Osteoblast (primary cell): ENCODE measurements at places on chromosomes 6 and 20.

GRCh38 chr6:150185732-150186117 is 42.9 kb downstream of the PPP1R14C start:
- no peak for DNase-seq

- DNase-seq = no peak
These were observed 121.3 kb upstream of the PHACTR1 start for GRCh38 chr6:12595161-12595811.

- DNase-seq = peak; percentile 98
These were observed 24.6 kb upstream of the GATA5 start for GRCh38 chr20:62500237-62500864.

- no peak for DNase-seq
These were observed 128.0 kb downstream of the PHACTR1 start for GRCh38 chr6:12844284-12845223.

DNA sequence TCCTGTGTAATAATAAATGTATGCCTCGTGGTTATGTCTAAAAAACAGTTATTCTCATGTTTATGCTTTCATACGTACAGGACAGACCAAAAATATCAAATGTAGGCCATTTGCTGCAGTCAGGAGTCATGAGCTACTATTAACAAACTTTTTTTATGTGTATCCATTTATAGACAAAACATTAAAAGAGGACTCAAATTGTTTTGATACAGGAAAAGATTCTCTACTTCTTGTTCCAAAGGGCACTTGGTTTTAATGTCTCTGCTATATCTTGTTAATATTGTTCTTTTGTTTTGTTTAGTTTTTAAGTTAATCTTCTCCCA is 155.2 kb downstream of the ZDHHC14 start:
- DNase-seq = no peak

DNA sequence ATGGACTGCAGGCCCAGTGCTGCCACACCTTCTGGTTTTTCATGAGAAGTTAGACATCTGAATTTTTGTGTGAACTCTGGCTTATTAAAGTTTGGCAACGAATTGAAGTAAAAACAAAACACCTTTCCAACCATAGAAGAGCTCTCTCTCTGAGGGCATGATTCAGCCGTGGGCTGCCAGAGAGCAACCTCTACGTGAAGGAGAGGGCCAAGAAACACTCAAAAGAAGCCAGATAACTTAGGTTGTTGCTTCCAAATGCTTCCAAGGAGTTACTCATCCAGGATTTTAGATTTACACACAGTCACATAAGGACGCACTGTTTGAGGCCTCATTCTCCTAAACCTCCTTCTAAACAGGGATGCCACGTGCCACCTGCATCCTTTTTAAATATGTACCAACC is 65.5 kb downstream of the NRN1 start:
- no peak for DNase-seq

GRCh38 chr6:128303870-128304269 is 216.5 kb downstream of the PTPRK start:
- DNase-seq = no peak

- DNase-seq = no peak
These were observed 133.3 kb upstream of the ARMC2 start for GRCh38 chr6:108714766-108715414.

DNA sequence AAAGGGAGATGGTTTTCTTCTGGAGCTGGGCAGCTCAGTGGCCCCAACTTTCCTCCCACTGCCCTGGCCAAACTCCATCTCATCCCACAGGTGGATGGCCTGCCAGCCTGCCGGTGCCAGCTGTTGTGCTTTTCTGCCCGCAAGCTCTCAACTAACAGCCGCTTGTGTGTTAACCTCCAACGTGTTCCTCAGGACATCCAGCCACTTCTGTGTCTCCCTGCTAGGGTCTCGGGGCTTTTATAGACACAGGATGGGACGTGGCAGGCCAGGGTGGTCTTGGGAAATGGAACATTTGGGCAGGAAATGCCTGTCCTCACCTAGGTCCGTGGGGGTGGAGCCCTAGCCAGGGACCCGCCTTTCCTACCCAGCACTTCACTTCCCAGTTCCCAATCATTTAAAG is 171.1 kb upstream of the RGS17 start:
- DNase-seq = no peak

DNA sequence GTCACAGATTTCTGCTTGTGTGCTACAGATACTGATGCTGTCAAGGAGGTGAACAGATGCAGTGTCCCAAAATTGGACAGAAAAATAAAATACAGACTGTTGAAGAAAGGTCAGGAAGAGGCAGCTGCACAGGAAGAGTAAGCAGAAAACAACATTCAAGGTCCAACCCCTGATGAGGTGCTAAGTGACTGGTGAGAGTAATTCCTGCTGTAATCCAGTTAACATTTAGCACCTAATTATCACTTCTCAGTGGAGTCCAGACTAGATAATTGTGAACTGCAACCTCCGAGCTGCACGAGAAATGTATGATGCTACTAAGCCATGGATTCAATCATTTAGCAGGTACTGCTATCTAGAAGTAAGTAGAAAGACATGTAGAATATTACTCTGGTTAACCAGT is 36.3 kb upstream of the NRSN1 start:
- DNase-seq = no peak

DNA sequence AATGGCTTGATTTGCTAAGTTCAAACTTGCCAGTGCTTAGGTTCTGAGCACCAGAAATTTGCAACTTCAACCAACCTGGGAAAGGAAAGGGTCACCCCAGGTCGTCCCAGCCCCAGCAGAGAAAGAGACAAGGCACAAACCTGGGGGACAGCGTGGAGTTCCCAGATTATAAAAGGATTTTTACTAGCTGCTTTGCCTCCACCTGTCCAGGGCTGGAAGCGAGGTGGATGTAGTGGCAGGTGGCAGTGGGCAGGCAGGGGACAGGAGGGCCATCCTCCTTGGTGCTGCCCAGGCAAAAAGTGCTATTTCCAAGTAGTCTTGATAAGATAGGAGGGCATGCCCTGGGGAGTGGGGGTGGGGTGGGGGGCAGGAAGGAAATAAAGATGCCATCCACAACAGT is 4.9 kb downstream of the PAX1 start:
- DNase-seq = no peak

- peak; percentile 95 for DNase-seq
These were observed 8.8 kb upstream of the PIM1 start for GRCh38 chr6:37160922-37161778.

- DNase-seq = peak; percentile 92
These were observed 82.6 kb downstream of the OR2B2 start for GRCh38 chr6:27829453-27830211.

GRCh38 chr6:84416043-84416657 is 188.7 kb upstream of the CEP162 start:
- DNase-seq = peak; percentile 9
